GM12864 (cell line): ENCODE measurements at places on chromosomes 5 and 9.

DNA sequence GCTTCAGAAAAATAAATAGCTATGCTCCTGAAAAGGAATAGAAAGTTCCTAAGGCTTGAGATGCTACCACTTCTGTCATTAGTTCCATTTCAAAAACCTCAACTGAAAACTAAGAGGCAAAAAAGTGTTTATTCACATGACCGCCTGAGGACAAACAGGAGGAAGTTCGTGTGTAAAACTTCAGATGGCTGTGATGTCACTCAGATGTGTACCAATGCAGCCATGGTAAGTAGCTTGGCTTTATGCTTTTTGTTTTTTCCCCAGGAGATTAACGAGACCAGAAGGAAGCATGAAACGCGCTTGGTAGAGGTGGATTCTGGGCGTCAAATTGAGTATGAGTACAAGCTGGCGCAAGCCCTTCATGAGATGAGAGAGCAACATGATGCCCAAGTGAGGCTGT lies 33.0 kb downstream of the LMNB1 start:
- DNase-seq = no peak

DNA sequence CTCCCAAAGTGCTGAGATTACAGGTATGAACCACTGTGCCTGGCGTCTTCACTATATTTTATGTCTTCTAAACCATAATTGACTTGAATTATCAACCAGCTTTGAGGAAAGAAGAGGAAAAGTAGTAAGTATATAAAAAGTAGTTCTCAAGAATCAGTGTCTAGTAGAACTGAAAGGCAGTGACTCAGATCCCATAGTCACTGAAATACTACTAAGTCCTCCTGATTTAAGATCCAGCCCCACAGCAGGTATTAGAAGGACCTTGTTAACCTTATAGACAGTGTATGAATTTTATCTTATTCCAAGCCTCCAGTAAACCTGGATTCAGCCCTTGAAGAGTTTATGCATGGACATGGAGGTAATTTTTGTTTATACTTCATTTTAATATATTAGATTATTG lies 31.5 kb downstream of the LNPEP start:
- DNase-seq = no peak

DNA sequence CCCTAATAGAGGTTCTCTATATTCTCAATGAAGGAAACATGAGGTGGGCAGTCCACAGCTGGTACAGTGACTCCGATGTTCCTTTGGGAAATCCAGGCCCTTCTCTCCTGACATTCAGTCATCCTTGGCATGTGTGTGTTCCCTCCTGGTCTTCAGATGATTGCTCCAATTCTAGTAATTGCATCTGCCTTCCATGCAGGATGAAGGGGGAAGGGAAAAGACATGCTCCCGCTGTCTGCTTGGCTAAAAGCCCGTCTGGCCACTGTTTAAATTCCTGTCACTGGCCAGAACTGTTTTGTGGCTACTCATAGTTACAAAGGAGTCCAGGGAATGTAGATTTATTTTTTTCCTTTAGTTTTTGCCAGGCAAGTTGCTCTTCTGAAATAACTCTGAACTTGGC lies 65.0 kb downstream of the MAST4 start:
- no peak for DNase-seq

GRCh38 chr9:102967979-102968378 lies 27.2 kb upstream of the CYLC2 start:
- DNase-seq = no peak

- no peak for DNase-seq
Measured at GRCh38 chr9:14275331-14275730, 38.6 kb downstream of the NFIB start.

GRCh38 chr5:77266291-77266690 lies 55.8 kb downstream of the PDE8B start:
- no peak for DNase-seq

DNA sequence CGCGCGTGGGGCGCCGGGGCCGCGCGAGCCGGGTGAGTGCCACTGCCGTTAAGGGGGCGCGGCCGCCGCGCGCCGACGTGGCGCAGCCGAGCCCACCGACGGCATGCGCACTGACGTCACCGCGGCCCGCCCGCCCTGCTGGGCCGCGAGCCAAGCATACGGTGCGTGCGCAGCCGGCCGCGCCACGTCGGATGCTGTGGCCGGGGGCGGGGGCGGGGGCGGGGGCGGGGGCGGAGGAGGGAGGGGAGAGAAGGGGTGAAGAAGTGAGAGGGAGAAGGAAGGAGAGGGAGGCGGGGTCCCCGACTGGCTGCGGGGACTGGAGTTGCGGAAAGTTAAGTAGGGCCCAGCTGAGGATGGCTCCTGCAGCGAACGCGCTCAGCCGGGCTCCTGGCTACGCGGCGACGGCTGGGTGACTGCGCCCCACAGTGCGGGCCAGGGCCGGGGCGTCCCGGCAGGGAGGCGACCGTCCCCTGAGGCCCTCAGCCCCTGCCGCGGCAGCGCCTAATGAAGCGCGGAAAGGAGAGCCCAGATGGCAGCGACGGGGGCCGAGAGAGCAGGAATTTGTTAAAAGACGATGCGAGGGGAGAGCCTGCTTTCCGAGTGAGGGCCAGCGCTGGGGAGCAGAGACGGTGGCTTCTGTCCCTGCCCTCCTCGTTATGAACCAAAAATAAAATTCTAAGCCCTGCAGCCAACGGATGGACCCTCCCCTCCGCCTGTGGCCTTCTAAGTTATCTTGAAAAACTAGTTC lies at the start of gene DAP:
Gene DAP, minus strand, starts transcription at position 50 of the 748 bp plus-strand sequence. CDS start 166 bp downstream, outside the sequence.
- peak; percentile 67 for DNase-seq

DNA sequence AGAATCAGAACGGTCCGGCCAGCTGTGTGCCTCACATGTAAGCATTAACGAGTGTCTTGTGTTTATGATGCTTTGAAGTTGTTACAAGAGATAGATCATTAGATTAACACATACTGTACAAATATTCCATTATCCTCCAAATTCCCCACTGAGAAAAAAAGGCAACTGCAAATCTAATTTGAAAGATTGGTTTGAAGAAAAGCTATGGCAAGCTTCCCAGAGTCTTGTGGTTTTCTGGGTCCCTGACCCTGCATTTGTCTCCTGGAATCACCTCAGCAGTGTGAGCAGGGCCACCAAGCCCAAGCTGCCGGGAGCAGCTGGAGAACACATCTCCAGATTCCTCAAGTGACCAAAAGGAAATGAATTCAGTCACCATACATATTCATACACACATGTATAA lies 36.9 kb upstream of the ADAMTS16 start:
- no peak for DNase-seq

DNA sequence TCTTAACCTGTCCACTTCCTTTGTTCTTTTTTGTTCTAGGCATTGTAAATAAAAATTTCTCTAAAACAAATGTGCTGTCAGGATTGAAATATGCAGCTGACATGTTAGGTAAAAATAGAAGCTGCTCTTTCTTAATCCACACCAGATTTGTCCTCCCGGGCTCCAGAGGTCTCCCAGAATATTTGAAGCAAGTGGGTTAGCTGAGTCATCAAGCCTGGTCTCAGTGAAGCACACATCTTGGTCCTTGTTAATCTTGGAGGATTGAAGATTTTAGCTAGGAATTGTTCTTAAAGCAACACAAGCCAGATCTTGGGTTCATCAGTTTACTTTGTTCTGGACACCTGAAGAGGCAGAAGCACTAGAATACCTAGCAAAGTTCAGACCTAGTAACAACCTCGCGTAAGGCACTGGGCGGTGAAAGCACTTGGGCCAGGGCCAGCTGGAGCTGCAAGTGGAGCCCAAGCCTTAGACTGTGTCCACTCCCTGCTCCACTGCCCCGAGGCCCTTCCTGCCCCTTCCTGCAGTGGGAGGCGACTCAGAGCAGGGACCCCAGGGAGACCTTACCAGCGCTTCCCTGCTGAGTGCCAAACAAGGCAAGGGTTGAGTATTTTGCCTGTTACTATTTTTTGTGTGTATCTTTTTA lies 36.5 kb downstream of the HABP4 start:
- no peak for DNase-seq

GRCh38 chr5:168865968-168866367 lies 286.8 kb upstream of the PANK3 start:
- no peak for DNase-seq

DNA sequence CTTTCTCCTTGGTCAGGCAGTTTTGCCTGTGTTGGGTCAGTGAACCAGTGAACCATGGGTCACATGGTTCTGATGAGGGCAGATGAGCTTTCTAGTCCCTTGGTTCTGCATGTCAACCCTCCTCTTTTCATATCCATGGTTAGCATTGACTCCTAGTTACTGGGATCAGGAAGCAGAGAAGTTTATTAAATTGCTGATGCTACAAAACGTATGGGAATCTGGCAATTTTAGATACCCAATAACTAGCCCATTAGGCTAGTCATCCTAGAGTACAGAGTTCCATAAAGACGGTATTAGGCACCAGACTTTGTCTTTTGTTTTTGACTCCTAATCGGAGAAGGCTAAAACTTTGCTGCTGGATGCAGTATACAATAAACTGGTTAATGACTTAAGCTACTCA lies 273.1 kb downstream of the ATPSCKMT start:
- DNase-seq = no peak

- no peak for DNase-seq
Measured at GRCh38 chr9:9754186-9754585, 858.6 kb downstream of the PTPRD start.

DNA sequence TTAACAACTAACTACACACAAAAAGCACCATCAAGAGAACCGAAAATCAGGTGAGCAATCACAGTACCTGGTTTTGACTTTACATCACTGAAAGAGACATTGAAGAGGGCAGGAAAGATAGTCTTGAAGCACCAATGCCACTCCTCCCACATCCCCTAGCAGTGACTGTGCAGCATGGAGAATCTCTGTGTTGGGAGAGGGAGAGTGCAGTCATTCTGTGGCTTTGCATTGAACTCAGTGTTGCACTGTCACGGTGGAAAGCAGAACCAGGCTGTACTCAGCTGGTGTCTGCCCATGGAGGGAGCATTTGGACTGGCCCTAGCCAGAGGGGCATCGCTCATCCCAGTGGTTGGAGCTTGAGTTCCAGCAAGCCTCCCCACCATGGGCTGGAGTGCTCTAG lies 40.4 kb downstream of the C5 start:
- no peak for DNase-seq

- no peak for DNase-seq
Measured at GRCh38 chr9:98230304-98230703, 25.1 kb downstream of the TBC1D2 start.

DNA sequence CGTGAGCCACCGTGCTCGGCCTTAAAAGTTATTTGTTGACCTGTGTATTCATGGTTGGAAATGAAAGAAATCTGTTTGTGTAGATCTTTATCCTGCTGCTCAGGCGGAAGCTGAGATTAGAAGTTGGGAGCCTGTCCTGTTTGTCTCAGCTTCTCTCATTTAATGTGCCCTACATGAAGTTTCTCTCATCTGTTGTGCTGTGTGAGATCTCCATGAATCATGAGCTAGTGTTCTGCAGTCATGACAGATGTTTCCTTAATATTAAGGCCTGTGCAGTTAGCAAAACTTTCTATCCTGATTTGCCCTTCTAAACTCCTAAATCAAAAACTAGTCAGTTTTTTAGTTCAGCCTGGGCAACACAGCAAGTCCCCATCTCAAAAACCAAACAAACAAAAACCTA lies 59.5 kb downstream of the FAM78A start:
- DNase-seq = no peak

DNA sequence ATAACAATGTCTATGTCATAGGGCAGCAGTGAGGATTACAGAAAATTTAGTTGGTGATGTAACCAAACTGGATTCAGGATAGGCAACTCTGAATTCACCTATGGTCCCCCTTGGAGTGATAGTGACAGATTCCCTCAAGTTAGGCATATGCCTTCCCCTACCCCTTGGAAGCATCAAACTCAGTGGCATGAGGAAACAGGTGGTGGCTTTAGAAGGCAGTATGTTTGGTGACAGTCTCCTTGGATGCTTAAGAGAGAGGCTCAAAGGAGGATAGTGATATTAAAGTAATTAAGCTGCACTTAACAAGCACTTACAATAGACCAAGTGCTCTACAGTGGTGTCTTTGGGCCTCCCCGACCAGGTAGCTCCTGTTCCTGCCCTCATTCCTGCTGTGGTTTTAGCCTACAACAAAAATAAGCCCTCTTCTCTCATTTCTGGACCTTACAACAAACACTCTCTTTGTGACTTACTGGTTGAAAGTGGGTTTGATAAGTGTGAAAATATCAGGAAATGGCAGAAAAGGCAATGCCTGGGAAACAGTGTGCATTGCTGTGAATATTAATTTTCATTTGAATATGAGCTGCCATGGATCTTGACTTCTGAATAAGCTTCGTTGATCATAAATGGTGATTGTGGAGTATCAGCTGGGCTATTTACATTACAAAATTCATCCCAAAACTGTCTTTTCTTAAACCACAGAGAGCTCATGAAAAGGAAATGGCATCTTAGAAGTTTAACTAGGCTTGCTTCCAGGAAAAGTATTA lies 29.2 kb downstream of the NR4A3 start:
- no peak for DNase-seq

DNA sequence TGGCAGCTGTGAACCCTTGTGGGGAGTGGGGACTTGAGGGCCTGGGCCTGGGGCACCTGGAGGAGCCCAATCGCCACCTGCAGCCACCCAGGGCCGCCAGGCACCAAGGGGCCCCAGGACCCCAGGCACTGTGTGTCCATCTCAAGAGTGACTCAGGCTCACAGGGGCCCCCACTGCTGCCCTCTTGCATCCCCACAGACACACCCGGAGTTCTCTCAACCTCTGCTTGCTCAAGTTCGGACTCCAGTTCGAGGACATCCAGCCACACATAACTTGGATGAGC lies 51.9 kb downstream of the MRPL36 start:
- no peak for DNase-seq

GRCh38 chr5:127040796-127041520 lies 10.6 kb upstream of the MARCHF3 start:
- no peak for DNase-seq

DNA sequence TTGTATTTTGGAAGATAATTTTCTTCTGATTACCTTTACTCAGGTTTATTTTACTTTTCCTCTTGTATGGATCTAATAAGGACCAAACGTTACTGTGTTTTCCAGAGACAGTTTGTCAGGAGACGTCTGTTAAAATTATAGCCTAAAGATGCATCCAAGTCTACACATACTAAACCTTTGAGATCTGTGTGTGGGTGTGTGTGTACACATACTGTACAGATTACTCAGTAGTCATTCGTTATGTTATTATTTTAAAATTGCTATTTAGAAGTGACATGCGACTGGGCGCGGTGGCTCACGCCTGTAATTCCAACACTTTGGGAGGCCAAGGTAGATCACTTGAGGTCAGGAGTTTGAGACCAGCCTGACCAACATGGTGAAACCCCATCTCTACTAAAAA lies 51.6 kb upstream of the CNTLN start:
- no peak for DNase-seq

GRCh38 chr9:127974001-127974768 lies 6.6 kb downstream of the EEIG1 start:
- no peak for DNase-seq

GRCh38 chr9:92709240-92709639 lies 39.3 kb upstream of the IPPK start:
- no peak for DNase-seq
